Vagina (tissue), 2 donors: ENCODE measurements at places on chromosomes 12 and 14. TPM values are rescaled to one million over a fixed set of nuclear protein-coding genes. Genes with fewer than 3 reads are reported as not detected.

The POMT2 gene
- 33.1 TPM for total RNA-seq

DNA sequence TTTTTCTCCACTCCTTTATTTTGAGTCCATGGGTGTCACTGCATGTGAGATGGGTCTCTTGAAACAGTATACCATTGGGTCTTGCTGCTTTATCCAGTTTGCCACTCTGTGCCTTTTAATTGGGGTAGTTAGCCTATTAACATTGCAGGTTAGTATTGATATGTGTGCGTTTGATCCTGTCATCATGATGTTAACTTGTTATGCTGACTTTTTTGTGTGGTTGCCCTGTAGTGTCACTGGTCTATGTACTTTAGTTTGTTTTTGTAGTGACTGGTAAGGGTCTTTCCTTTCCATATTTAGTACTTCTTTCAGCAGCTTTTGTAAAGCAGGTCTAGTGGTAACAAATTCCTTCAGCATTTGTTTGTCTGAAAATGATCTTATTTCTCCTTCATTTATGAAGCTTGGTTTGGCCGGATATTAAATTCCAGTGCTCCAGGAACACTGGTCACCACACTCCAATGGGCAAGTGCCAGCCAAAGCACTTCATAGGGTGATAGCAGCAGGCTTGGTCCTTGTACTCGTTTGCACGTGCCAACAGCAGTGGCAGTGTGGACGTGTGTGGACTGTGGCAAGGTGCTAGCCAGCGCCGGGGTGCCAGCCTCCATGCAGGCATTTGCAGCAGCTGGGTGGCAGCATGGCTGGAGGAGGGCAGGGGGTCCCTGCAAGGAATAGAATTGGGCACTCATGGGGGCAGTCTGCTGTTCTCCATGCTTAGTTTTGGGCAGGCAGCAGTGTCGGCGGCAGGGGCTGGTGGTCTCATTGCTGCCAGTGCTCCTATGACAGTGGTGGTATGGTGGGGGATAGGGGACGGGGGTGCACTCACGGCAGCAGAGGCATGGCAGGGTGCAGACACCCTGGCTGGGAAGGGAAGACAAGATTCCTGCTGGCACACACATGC, 53.5 kb downstream of the FRS2 start:
- no peak for DNase-seq

DNA sequence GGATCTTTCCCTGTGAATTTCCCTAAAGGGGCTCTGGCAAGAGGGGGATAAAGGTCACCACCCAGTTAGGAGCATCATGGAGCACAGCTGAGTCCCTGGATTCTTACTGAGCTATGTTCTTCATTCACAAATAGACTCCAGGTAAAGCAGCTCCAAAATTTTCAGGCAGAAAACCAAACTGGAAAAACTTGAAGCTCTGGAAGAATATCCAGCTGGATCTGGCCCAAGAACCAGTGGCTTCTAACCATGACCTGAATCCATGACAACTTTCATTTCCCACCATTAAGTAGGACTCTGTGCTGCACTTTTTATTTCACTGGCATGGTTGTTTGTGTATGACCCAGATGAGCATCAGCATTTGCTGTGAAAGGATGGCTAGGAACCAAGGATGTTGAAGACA, 180.4 kb upstream of the FKBP4 start:
- DNase-seq, result no peak

GRCh38 chr14:102333795-102334705, 14.5 kb downstream of the ZNF839 start:
- no peak for DNase-seq

The MYL2 gene
- total RNA-seq, result not detected

The GALNT9 gene
- 1.5 TPM for total RNA-seq

DNA sequence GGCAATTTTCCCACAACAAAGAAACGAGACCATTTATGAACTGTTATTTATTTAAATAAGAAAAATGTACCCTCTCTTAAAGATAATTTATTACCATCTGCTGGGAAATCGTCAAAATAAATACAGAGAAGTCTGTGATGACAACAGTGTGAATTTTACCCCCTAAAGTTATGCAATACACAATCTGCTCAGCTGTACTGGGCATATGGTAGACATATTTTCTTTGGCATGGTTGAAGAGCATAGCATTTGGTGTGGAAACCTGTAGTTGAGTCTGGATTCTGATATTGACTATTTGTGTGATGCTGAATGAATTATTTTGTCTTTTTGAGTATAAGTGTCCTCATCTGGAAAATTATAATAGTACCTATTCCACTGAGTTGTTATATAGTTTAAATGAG, 60.0 kb downstream of the CFAP54 start:
- DNase-seq, result no peak

DNA sequence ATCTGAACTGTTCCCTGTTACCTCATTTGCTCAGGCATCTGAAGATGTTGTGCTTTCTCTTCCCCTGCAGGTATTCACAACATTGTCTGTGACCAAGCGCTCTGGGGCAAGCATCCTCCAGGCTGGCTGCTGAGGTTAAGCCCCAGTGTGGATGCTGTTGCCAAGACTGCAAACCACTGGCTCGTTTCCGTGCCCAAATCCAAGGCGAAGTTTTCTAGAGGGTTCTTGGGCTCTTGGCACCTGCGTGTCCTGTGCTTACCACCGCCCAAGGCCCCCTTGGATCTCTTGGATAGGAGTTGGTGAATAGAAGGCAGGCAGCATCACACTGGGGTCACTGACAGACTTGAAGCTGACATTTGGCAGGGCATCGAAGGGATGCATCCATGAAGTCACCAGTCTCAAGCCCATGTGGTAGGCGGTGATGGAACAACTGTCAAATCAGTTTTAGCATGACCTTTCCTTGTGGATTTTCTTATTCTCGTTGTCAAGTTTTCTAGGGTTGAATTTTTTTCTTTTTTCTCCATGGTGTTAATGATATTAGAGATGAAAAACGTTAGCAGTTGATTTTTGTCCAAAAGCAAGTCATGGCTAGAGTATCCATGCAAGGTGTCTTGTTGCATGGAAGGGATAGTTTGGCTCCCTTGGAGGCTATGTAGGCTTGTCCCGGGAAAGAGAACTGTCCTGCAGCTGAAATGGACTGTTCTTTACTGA, 44.9 kb downstream of the EID3 start:
- no peak for DNase-seq

The RPS6KL1 gene
- 2.0 TPM for total RNA-seq

The OR6C2 gene
- not detected for total RNA-seq

GRCh38 chr14:24928386-24928900, 121.5 kb downstream of the STXBP6 start:
- no peak for DNase-seq

The HCAR1 gene
- total RNA-seq, result 0.25 TPM

DNA sequence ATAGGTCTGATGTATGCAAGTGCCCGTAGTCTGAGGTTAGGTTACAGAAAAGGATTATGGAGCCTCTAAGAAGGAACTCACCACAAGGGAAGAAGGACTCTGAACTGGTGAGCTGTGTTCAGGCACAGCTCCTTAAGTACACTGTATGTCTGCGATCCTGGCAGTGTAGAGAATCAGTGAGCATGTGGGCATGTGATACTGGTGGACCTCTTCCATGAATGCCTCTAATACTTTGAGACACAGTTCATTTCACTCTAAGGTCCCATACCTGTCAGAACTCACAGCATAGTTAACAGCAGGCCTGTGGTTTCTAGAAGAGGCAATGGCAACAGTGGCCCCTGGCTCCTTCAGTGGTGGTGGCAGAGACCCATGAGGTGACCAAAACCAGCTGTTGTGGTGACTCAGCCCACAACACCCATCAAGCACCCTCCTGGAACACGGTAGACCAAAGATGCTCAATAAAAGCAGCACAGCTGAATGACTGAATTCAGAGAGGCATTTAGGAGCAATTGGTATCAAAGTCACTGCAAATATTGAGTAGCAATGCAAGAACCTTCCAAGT, 6.9 kb upstream of the OR6J1 start:
- peak; percentile 16 for DNase-seq

DNA sequence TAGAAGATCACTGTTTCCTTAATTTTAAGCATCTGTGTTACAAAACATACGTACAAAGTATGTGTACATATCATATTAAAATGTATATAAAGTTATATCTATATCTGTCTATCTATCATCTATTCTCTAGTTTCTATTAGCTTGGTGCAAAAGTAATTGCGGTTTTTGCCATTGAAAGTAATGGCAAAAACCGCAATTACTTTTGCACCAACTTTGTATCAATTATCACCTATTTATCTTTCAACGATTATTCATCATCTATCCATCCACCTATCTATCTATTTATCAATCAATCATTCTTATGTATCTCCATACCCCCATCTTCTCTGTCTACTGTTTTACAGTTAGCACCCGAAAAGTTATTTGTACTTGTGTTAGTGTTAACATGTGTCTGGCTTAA, 447.6 kb downstream of the NRXN3 start:
- DNase-seq, result no peak

The STYK1 gene
- 6.4 TPM for total RNA-seq

The DYRK2 gene
- total RNA-seq, result 16.2 TPM

- no peak for DNase-seq
Measured at GRCh38 chr12:24374452-24374851, 425.0 kb upstream of the SOX5 start.

DNA sequence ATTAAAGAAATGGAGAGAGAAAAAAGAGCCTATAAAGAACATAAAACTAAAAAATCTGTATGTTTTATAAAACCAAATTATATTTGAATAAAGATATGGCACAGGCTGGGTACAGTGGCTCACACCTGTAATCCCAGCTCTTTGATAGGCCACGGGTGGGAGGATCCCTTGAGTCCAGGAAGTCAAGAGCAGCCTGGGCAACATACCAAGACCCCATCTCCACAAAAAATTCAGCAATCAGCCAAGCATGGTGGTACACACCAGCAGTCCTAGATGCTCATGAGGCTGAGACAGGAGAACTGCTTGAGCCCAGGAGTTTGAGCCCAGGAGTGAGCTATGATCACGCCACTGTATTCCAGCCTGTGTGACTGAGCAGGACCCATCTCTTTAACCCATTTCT, 74.9 kb downstream of the EPS8 start:
- DNase-seq, result no peak

The LMNTD1 gene
- not detected for total RNA-seq

- DNase-seq, result no peak
Measured at GRCh38 chr14:98956661-98957060, 315.3 kb downstream of the BCL11B start.

DNA sequence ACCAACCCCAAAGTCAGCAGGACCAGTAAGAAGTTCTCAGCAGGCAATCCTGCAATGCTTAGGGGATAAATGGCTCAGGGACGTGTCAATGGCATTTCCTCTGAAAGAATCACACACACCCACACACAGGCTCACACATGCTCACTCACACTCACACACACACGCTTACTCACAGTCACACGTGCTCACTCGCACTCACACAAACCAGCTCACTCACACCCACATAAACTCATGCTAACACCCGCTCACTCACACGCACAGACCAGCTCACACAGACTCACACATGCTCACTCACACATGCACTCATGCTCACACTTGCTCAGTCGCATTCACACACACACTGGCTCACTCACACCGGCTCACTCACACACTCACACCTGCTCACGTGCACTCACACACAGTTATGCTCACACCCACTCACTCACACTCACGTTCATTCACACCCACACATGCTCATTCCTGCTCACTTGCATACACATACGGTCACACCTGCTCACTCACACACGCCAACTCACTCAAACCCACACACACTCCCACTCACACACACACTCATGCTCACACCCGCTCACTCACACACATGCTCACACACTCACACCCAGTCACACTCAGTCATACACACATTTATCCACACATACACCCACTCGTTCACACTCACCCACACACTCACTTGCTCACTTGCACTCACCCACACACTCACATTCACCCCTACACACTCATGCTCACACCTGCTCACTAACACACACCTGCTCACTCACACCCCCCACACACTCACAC, 436.8 kb downstream of the BCL11B start:
- DNase-seq, result no peak

DNA sequence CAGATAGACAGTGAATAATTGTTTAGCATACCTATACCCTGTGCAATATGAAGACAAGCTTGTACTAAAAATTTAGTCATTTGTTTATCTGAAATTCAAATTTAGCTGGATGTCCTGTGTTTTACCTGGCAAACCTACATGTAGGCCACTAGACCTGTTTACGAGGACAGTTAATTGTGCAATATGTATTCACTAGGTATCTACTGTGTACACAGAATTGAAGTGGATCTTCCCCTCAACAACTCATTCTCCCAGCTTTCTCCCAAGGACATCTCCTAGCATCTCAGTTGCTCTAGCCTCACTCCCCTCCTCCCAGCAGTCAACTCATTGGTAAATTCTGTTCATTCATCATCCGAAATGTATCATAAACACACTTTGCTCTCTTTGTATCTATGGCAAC, 25.3 kb downstream of the AK7 start:
- no peak for DNase-seq

DNA sequence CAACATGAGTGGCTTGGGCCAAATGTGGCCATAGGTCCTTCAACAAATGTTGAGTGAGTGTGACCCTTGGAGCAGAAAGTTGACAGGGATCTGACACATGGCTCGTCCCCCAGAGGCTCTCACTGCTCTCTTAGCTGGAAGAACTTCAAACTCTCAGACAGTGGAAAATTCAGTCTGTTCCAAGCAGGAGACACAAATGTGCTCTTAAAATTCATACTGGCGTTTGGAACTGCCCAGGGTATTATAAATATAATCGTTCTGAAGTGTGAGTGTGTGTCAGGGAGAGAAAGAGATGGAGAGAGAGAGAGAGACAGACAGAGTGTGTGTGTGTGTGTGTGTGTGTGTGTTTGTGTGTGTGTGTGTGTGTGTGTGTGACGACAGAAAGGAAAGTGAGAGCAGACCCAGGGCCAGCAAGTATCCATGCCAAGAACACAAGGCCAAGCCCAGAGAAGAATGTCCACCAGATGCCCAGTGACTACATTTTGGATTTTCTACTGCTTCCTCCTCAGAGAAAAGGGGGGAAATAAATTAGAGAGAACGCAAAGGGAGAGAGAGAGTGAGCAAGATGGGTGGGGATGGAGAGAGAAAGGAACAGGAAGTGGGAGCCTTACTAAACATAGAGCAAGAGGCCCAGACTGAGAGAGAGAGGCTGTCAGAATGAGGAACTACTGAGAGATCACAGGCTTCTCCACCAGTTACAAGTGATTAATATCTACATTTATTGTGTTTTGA, 193.6 kb upstream of the NUDT4 start:
- DNase-seq, result no peak

- DNase-seq, result no peak
Measured at GRCh38 chr14:38205949-38206665, 1.6 kb upstream of the SSTR1 start.

DNA sequence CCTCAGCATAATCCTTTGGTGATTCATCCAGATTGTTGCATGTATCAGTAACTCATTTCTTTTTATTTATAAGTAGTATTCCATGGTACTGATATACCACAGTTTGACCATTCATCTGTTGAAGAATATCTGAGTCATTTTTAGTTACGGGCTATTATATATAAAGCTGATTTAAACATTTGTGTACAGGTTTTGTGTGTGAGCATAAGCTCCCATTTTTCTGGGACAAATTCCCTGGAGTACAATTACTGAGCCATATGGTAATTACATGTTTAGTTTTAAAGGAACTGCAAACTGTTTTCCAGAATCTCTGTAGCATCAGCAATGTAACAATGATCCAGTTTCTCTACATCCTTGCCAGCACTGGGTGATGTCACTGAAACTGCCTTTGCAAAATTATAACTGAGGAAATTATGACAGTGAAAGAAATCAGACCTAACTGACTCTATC, 236.2 kb upstream of the KRR1 start:
- DNase-seq, result no peak
